ENCODE measurements at places on chromosomes 7 and 10.

- no peak for DNase-seq
Observed at GRCh38 chr10:78916227-78916626, 152.5 kb upstream of the ZMIZ1 start.

DNA sequence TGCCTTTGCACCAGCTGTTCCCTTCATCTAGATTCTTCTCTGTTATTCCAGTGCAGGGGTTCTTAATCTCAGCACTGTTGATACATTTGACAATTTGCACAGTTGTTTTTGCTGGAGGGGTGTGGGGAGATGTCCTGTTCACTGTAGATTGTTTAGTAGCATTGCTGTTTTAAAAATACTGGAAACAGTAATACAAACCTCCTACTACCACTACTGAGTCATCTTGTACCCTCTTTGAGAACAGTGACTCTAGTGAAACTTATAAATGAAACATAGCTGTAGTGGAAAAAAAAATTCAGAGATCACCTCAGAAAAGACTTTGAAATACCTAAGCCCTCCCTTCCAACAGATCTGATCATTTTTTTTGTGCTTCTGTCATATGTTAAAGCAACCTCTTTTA, 154.8 kb upstream of the TMEM196 start:
- DNase-seq: no peak

DNA sequence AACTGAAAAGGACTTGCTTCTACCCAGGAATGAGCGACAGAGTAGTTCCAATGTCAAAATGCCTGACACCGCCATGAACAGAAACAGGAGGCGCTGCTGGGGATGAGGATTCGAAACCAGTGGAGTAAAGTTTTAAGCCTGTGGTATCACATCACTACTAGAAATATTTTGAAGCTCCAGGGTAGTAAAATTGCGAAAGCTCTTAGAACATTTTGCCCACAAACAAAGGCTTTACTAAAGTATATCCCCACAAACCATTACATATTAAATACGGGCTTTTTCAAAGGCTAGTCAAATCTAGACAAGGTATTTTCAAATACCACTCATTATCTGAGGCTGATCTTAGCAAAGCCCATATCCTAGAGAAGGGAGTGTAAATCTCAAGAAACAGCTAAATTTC, 2.4 kb downstream of the PRDX3 start:
- no peak for DNase-seq

- no peak for DNase-seq
Observed at GRCh38 chr10:124942317-124943169, 620 bp downstream of the ZRANB1 start.

DNA sequence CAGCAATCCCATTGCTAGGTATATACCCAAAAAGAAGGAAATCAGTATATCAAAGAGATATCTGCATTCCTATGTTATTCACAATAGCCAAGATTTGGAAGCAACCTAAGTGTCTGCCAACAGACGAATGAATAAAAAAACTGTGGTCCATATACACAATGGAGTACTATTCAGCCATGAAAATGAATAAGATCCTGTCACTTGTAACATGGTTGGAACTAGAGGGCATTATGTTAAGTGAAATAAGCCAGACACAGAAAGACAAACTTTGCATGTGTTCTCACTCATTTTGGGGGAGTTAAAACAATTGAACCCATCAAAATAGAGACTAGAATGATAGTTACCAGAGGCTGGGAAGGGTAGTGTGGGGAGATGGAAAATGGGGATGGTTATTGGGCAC, 323.5 kb upstream of the NFE2L3 start:
- DNase-seq: no peak

- DNase-seq: no peak
Observed at GRCh38 chr7:29038463-29038862, 80.3 kb upstream of the TRIL start.
